GM23338 (cell line): ENCODE measurements at places on chromosomes 4 and X. TPM values are rescaled to one million over a fixed set of nuclear protein-coding genes. Genes with fewer than 3 reads are reported as not detected.
A peak's percentile ranks its signal among the peaks of the same experiment; 100 is the strongest.

GRCh38 chr4:137896221-137896737 lies 345.9 kb downstream of the SLC7A11 start:
- no peaks in the 10 kb centered on the region for H3K4me1 ChIP-seq
- H3K27ac ChIP-seq = no peak overlapping the region
- no peak for DNase-seq
- H3K36me3 ChIP-seq = no peaks in the 10 kb centered on the region
- H3K4me3 ChIP-seq = no peak overlapping the region

DNA sequence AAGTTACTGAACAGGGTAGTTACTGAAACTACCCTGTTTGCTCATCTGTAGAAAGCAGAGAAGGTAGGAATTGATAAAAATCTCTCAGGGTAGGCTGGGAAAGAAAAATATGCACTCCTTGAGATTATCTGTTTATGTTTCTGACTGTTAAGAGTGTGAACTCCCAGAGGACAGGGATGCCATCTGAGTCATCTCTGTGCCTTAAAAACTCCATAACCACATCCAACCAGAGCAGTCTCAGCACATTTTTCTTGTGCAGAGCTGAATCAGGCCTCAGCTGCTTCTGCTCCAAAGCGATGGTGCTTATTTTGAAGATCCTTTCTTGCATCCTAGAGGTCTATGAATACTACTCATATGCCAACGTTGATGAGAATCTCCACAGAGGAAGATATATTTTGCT lies 9.9 kb downstream of the CENPVL3 start:
- DNase-seq = no peak
- no peak overlapping the region for H3K27ac ChIP-seq
- no peaks in the 10 kb centered on the region for H3K4me1 ChIP-seq
- H3K27me3 ChIP-seq = no peaks in the 10 kb centered on the region

The IQCM gene
- total RNA-seq = not detected in 2 replicates

The USP17L30 gene
- total RNA-seq = not detected in 2 replicates

The EGF gene
- total RNA-seq = 1.9 and 3.0 TPM in 2 replicates

GRCh38 chr4:16139066-16139945 lies 55.5 kb upstream of the PROM1 start:
- no peaks in the 10 kb centered on the region for H3K27me3 ChIP-seq
- peaks cover 3% of the 10 kb centered on the region; the same call in 1 of the 2 replicates for H3K36me3 ChIP-seq
- H3K4me1 ChIP-seq = no peaks in the 10 kb centered on the region
- no peak overlapping the region for H3K4me3 ChIP-seq
- no peak for DNase-seq

DNA sequence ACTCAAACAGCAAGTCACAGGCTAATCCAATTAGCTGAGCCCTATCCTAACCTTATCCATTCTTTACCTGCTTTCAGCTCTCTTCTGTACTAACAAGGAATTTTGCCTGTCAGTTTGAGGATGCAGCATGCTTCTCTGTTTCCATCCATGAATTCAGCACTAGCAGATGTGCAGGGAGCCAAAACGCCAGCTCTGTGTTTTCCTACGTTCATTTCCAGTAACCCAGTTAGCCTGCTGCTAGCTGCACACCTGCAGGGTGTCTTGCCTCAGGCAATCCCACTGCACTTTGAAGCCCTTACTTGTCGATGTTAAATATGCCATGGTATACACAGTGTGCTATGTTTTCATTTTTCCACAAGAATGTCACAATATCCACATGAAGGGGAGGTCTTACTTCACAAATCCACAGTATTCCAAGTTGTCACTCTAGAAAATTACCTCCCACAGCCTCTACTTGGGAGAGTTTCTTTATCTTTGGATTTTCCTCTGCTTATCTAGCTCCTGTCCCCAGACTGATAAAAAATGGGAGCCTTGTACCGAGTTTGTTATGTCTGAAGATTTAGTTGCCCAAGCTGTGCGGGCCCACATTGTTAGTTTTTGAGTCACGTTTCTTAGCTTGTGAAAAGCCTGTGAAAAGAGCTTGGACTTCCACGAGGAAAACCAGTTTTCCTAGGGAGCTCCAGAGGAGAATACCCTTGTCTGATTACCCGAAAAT lies 127.6 kb upstream of the HHIP start:
- no peaks in the 10 kb centered on the region for H3K4me1 ChIP-seq
- no peak overlapping the region for H3K4me3 ChIP-seq
- H3K27me3 ChIP-seq = no peaks in the 10 kb centered on the region
- peak; percentile 7 for DNase-seq
- H3K27ac ChIP-seq = no peak overlapping the region

DNA sequence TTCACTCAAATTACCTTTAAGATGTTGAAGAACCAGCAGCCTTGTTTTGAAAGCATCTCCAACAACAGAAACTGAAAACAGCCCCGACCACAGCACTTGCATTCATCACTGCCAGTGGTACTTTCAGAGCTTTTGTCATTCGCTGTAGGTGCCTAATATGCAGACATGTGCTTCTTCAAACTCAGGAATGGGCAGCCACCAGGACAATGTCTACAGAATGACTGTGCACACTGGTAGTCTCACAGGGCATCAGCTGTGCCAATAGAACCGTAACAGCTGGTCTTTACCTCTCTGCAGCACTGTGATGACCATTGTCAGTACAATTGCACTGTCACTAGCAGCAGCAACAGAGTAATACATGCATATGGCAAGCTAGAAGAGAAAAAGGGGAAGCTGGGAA lies 1149.7 kb downstream of the STPG2 start:
- no peak overlapping the region for H3K4me3 ChIP-seq
- peak; percentile 13 for DNase-seq
- H3K27me3 ChIP-seq = no peaks in the 10 kb centered on the region
- peaks cover 34% of the 10 kb centered on the region for H3K4me1 ChIP-seq
- no peak overlapping the region for H3K27ac ChIP-seq
- H3K36me3 ChIP-seq = no peaks in the 10 kb centered on the region

The SLC39A8 gene
- total RNA-seq = 42.5 and 42.9 TPM in 2 replicates

- no peak within 1 kb of the TSS for H3K27ac ChIP-seq
- no peaks in the 10 kb centered on the region for H3K4me1 ChIP-seq
- DNase-seq = no peak
- no peak within 1 kb of the TSS for H3K4me3 ChIP-seq
Observed at GRCh38 chrX:30577362-30577991, at the start of gene TASL. TSS of gene TASL (minus strand) at chrX:30577766. CDS start at chrX:30560355, 17,411 bp downstream.

The DOK7 gene
- total RNA-seq = 0.52 and 0.54 TPM in 2 replicates

- no peak overlapping the region for H3K27ac ChIP-seq
- H3K27me3 ChIP-seq = no peaks in the 10 kb centered on the region
- no peak overlapping the region for H3K4me3 ChIP-seq
- no peaks in the 10 kb centered on the region for H3K4me1 ChIP-seq
- 0 out of 2 replicates have a peak, but pooled peaks cover 8% of the 10 kb centered on the region for H3K36me3 ChIP-seq
Observed at GRCh38 chr4:64016893-64017292, 392.4 kb downstream of the TECRL start.

- no peak for DNase-seq
Observed at GRCh38 chr4:70380578-70380977, 2.4 kb upstream of the SMR3B start.

DNA sequence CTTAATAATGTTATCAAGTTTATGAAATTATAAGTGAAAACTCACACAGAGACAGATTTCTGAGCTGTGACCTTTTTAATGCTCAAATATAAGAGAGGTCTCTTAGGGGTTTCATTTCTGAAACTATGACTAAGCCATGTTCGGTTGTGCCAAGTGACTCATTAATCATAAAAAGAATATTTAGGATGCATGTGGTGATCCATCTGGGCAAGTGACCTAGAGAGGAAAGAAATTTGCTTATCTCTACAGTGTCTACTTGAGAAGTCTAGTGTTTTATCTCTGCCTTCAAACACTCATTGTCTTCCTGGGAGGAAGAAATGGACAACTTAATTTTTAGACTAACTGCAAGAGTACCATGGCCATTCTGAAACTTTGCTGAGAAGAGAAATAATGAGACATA lies 545.3 kb upstream of the GRID2 start:
- no peak for DNase-seq
- no peak overlapping the region for H3K27ac ChIP-seq
- no peak overlapping the region for H3K4me3 ChIP-seq
- H3K4me1 ChIP-seq = no peaks in the 10 kb centered on the region
- no peaks in the 10 kb centered on the region for H3K36me3 ChIP-seq

DNA sequence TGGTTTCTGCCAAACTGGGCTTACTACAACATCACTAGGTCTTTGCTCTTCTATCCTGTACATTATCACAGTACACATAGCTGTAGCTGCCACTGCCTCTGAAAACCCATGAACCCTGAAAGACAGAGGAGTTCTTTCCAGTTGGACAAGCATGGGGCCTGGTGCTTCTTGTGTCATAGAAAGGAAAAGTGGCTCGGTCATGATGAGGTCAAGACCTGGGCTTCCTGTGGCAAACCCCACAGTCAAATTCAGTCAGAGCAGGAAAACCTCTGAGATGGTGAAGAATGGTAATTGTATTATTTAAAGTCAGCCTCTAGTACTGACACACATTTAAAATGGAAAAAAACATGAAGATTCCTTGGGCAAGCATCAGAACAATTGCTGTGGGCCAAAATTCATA lies 133.3 kb upstream of the PRPS2 start:
- no peak for DNase-seq
- no peaks in the 10 kb centered on the region for H3K4me1 ChIP-seq
- H3K27me3 ChIP-seq = no peaks in the 10 kb centered on the region
- H3K27ac ChIP-seq = no peak overlapping the region
- H3K4me3 ChIP-seq = no peak overlapping the region
- no peaks in the 10 kb centered on the region for H3K36me3 ChIP-seq

- peak; percentile 36 for DNase-seq
- no peak overlapping the region for H3K27ac ChIP-seq
- H3K4me3 ChIP-seq = no peak overlapping the region
- H3K4me1 ChIP-seq = no peaks in the 10 kb centered on the region
Observed at GRCh38 chrX:155094468-155095061, 23.3 kb downstream of the BRCC3 start.

DNA sequence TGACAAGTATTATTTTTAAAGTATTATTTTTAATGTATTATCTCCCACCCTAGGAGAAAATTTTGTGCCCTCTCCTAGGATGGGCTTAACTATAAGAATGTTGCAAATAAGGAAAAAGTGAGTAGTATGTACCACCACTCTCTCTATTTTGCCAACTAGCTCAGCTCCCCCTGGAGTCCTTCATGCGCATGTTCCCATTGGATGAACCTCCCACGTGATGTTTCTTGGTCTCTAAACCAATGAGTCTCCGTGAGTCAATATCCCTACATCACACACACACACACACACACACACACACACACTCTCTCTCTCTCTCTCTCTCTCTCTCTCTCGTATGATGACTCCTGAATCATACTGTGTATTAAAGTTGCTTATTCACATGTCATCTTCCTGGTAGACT lies 129.7 kb upstream of the ZFP42 start:
- no peak overlapping the region for H3K27ac ChIP-seq
- no peak overlapping the region for H3K4me3 ChIP-seq
- no peaks in the 10 kb centered on the region for H3K27me3 ChIP-seq
- no peak for DNase-seq
- no peaks in the 10 kb centered on the region for H3K36me3 ChIP-seq

The SMIM43 gene
- total RNA-seq = 0.56 TPM in 1 of 2 replicates, not detected in the other

The ART3 gene
- 0.87 and 1.2 TPM in 2 replicates for total RNA-seq

DNA sequence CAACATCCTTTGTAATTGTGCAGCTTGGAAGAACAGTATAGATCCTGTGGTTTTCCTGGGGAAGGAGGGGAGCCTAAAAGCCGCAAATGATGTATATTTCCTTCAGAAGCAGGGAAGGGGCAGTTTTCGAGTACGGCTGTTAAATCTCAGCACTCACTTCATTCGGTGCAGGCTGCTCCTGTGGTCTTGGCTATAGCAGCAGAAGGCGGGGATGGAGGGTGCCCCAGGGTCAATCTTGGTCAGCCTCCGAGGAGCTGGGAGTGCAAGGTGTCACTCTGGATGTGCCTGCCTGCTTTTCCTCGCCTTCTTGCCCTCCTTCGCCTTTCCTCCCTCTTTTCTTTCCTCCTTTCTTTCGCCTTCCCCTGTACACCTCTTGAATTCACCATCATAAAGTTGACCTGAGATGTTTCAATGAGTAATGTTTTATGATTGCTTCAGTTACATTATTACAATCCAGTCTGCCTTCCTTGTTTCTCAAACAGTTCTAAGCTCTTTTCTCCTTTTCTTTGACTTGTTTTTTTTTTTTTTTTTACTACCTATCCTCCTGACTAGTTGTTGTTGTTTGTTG lies 101.6 kb downstream of the RELL1 start:
- no peaks in the 10 kb centered on the region for H3K27me3 ChIP-seq
- H3K4me3 ChIP-seq = no peak overlapping the region
- no peaks in the 10 kb centered on the region for H3K4me1 ChIP-seq
- DNase-seq = no peak

- H3K27ac ChIP-seq = no peak overlapping the region
- H3K4me1 ChIP-seq = peaks cover 9% of the 10 kb centered on the region; the same call in 1 of the 2 replicates
- no peak for DNase-seq
- no peaks in the 10 kb centered on the region for H3K36me3 ChIP-seq
Observed at GRCh38 chr4:7073059-7073458, 5.2 kb upstream of the GRPEL1 start.

GRCh38 chrX:79182616-79183015 lies 38.1 kb downstream of the GPR174 start:
- no peak overlapping the region for H3K27ac ChIP-seq
- no peaks in the 10 kb centered on the region for H3K27me3 ChIP-seq
- H3K36me3 ChIP-seq = no peaks in the 10 kb centered on the region
- H3K4me1 ChIP-seq = no peaks in the 10 kb centered on the region

DNA sequence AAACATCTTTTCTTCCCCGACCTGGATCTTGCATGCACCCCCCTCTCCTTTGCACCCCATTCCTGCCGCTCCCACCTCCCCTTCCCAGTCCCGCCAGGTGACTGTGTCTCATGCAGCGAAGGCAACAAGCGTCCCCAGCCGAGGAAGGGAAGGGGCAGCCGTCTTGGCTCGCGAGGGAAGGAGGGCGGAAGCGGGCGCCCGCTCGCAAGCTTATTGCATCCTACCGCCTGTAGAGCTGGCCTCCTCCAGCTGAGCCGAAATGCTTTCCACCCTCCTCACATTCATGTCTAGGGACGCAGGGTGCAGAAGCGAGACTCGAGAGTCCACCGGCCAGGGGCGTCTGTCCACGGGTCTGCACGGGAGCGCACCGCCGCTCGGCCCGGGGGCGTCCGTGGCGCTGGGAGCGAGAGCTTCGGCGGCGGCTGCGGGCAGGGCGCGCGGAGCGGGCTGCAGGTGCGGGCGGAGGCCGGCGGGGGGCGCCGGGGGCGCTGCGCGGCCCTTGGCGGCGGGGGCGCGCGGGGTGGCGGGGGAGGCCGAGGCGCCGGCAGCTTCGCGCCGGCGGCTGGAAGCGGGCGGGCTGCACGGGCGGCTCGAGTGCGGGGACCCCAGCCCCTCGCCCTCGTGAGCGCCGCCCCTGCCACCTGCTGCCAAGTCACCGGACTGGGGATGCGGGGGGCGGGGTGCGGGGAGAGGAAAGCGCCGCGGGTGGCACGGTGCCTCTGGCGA lies at the start of gene KCNIP4:
KCNIP4 (minus strand) TSS at position 426 of the 726 bp plus-strand sequence.
- H3K36me3 ChIP-seq = no peaks in the 10 kb centered on the region
- no peak within 1 kb of the TSS for H3K27ac ChIP-seq
- DNase-seq = peak; percentile 69
- H3K4me1 ChIP-seq = 0 out of 2 replicates have a peak, but pooled peaks cover 4% of the 10 kb centered on the region

GRCh38 chr4:72568959-72569718 lies at the start of gene ADAMTS3:
TSS of gene ADAMTS3 (minus strand) at chr4:72569221. CDS start at chr4:72568762, 459 bp downstream.
- H3K4me1 ChIP-seq = peaks cover 20% of the 10 kb centered on the region
- H3K27me3 ChIP-seq = no peaks in the 10 kb centered on the region
- DNase-seq = peak; percentile 92
- H3K36me3 ChIP-seq = no peaks in the 10 kb centered on the region
- H3K27ac ChIP-seq = peak within 1 kb of the TSS; percentile 8; the same call in 1 of the 2 replicates
- H3K4me3 ChIP-seq = peak within 1 kb of the TSS; percentile 86
